GM23248 (cell line): ENCODE measurements at places on chromosomes 7 and 10. TPM values are rescaled to one million over a fixed set of nuclear protein-coding genes. Genes with fewer than 3 reads are reported as not detected.

Gene WNT16
- 0.22 TPM in 1 of 2 replicates, not detected in the other for total RNA-seq

Gene LRRC4
- 0.32 and 0.51 TPM in 2 replicates for total RNA-seq

Gene GDI2
- total RNA-seq = 311 and 350 TPM in 2 replicates

Gene ZNF746
- 17.8 and 20.6 TPM in 2 replicates for total RNA-seq

Gene AGBL3
- total RNA-seq = 2.4 TPM in 2 replicates

Gene CFAP69
- 6.9 and 13.5 TPM in 2 replicates for total RNA-seq

Gene ANKRD22
- total RNA-seq = 0.22 TPM in 1 of 2 replicates, not detected in the other

Gene KAZALD1
- 42.6 and 62.6 TPM in 2 replicates for total RNA-seq

Gene C10orf105
- total RNA-seq = not detected in 2 replicates

Gene EXOC6
- 2.0 and 3.4 TPM in 2 replicates for total RNA-seq

Gene CPA2
- total RNA-seq = not detected in 2 replicates

Gene ATOH7
- not detected in 2 replicates for total RNA-seq

GRCh38 chr7:139748941-139749340 is 28.9 kb downstream of the HIPK2 start:
- no peak for DNase-seq

GRCh38 chr7:135164357-135165061 is 6.0 kb downstream of the CYREN start:
- DNase-seq = peak; percentile 14

DNA sequence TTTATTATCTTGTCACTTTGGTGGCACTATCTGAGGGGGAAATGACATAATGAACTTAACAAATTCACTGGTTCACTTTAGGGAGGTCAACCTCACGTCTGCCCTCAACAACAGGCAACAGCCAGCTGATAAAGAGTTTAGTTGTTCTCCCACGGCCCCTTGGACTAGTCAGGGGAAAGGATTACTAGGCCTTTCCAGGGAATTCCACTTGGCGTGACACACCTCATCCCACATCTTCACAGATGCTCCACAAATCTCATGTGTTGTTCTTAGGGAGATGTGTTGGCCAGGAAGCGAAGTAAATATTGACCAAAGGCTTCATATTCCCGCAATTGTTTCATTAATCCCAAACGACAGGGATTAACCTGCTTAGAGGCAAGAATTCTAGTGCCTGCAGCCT is 183.5 kb upstream of the CDCA7L start:
- no peak for DNase-seq

DNA sequence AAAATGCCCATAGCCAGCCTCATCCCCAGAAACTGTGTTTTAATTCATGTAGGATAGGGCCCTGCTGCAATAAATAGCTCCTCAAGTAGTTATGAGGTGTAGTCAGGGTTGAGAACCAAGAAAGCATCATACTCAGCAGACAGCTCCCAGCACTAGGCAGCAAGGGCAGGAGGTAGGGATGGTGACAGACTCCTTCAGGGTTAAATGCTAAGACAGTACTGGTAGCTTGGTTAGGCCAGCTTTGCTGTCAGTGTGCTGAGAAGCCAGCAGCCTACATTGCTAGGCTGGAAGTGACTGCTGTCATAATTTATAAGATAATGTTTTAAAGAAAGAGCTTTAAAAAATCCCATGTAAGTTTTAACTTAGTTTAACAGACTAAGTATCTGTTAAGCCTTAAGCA is 113.9 kb upstream of the IMMP2L start:
- no peak for DNase-seq

- DNase-seq = peak; percentile 79
These were observed 143.5 kb downstream of the NEURL1 start for GRCh38 chr10:103637011-103637410.

GRCh38 chr10:17785276-17785930 is 23.7 kb upstream of the MRC1 start:
- DNase-seq = peak; percentile 4

- DNase-seq = peak; percentile 30
These were observed 7.2 kb downstream of the MINDY4 start for GRCh38 chr7:30778255-30779025.

DNA sequence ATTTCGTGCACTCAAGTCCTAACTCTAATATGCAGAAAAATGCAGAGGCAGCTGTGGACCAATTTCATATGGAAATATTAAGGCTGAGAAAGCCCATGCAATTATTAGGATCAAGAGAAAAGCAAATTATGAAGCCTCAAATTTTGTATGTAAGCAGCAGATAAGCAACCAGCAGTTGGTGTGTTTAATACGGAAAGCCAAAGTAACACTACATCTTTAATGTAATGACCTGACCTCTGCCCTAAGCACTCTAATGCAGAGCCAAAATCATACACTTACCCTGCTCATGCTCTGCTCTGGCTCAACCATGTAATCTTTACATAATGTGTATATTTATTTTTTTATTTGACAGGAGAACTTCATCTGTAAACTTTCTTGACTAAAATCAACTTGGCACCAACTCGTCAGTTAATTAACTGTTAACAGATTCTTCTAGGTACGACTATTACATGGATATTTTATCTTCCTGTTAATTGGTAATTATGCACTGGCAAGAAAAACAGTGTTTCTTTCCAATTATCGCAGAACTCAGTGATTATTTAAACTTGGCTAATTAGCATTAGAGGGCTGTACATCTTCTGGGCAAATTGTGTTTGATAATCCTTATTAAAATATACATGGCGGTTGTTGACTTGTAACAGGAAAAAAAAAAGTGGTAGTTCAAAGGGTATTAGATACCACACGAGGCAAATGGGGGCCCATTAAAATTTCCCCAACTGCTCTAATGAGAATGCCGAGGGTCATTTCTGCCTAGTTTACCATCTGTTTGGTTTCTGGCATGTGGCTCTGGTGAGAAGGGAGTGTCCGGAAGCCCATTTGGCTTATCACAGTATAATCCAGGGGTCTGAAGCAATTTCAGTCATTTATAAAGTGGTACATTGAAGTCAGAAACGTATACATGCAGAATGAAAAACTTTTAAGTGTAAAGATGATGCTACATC is 94.5 kb downstream of the RELN start:
- DNase-seq = no peak

DNA sequence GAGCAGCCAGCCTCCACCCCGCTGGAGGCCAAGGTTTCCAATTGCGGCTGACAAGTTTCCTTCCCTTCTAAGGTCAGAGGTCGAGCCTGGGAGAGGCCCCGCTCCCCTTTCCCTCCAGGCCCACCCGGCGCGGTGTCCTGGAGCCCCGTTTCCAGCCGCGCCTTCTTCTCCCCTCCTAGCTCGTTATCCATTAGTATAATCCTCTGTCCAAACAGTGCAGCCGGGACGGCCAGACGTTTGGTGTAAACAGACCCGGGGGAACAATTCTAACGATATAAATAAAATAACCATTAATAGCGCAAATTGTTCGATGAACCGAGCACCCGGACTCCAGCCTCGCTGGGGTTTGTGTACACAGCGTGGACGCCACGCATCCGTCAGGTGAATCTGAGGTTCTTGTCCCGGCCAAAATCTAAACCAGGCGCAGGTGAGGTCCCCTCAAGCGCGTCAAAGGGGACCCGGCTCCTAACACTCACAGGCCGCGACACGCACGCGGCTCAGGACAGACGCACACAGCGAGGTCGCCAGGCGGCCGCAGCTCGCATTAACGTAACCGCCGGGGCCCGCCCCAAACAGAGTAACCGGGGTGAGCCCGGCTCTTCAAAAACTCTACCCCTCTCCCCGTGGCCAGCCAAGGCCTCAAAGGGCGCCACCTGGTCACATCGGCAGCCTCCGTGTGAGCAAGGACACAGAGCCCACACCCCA is 10.8 kb upstream of the NKX2-3 start:
- no peak for DNase-seq

DNA sequence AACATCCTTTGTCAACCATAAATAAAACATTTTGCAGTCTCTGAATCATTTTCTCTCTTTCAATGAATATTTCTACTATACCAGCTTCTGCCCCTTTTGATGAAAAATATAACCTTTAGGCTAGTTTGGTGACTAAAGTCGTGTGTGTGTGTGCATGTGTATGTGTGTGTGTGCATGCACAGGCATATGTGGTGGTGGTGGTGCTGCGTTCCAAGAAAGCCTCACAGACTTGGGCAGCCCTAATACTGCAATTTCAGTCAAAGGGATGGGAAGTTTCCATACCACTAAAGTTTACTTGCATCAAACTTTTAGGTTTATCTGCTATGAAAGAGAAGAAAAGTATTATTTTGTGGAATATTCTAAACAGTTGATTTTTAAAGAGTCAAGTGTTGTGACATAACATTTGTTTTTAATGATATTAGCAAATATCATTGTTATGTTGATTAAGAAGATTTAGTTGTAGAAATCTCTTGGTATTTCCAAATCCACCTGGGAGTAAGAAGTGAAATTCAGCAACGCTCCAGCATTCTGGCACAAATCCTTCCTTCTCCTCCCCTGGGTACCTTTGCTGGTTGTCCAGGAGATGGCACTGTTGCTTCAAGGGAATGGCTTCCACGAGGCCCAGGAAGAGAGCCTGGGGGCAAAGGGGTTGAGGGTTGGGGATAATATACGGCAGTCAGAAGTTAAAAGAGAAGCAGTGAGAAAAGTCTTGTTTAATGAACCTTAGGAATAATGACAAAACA is 41.5 kb downstream of the ASB4 start:
- peak; percentile 73 for DNase-seq

DNA sequence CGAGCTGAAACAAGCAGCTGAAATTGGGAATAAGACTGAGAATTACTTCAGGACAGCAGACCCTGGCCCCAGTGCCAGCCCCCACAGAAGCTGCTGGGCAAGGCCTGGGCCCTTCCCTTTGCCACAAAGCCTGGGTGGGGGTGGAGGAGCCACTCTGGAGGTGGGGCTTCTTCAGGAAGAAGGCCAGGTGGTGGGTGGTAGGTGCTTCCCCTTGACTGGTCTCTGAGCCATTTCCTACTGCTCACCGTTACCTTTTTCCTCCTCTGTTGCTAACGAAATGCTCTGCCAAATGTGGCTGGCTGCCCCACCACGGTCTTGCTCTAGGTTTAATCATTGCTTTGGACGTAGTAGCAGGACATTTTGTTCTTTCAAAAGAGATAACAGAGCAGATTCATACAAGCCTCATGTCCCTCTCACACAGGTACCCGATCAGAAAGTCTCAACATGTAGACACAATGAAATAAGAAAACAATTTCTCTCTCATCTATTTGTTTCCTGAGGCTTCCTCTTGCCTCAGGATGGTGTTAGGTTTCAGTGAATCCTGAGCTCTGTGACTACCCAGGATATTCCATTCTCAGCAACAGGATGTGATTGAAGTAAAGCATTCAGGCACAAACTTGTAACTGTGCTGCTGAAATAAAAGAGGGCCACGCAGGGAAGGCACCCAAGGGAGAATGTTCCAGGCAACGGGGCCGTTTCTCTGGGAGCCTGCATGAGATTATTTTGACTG is 66.5 kb downstream of the WDR11 start:
- no peak for DNase-seq

DNA sequence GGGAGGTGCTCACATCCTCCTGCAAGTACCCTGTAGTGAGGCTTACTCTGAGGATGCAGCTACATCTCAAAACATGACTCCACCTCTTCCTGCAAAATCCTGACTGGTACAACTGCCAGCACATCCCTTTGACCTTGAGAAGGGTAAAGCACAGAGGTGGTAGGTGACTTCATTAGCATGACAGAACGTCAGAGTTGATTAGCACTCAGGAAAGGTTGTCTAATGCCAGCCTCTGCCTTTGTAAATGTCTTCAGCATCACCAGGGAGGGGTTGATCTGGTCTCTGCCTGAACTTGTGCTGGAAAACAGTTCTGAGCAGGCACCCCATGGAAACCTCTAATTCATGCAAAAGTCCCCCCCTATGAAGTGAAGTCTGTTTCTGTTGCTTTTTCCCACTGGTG is 591.3 kb upstream of the GALNT17 start:
- no peak for DNase-seq

- peak; percentile 52 for DNase-seq
These were observed 192.4 kb downstream of the PTN start for GRCh38 chr7:137151041-137151689.

DNA sequence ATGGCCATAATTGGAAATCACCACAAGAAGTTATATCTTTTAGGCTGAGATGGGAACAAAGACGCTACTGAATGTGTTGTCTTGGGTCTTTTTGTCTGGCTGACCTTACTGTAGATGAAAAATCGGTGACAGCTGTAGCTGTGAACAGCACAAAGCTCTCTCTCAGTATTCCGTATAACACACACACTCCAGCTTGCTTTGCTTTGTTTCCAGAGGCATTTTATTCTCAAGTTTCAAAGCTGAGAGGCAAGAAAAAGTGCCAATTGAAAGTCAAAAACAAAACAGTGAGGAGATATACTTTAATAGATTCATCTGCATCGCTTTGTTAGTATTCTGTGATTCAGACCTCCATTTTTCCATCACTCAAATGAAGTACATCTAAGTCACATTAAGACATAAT is 39.6 kb upstream of the CABCOCO1 start:
- no peak for DNase-seq

DNA sequence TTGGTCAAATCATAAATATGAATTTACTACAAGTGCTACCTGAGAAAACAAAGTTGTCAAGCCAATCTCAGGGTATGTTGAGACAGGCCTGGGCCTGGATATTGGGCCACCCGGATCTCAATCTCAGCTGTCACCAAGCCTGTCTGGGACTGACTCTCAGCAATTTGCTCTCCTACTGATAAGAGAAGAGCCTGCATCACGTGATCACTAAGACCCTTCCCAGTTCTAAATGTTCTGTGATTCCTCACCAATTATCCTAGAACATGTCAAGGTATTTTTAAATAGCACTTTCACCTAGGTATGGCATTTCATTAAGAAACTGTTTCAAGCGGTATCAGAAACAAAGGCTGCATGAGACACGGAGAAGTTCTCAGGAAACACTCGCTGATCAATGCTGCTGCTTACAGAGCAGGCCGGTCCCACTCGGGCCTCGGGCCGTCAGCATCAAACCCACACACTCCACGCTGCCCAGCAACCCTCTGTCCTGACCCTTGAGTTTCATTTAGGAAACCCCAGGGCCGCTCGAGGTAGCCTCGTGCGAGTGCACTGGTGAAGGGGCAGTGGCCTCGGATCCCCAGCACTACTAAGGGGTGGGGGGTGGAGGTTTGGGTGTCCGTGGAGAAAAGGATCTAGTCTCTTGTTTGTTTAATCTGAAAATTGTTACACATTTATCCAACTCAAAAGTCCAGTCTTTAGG is 4.1 kb downstream of the KLF6 start:
- DNase-seq = peak; percentile 54

GRCh38 chr7:14385074-14385473 is 395.6 kb upstream of the ETV1 start:
- peak; percentile 56 for DNase-seq

DNA sequence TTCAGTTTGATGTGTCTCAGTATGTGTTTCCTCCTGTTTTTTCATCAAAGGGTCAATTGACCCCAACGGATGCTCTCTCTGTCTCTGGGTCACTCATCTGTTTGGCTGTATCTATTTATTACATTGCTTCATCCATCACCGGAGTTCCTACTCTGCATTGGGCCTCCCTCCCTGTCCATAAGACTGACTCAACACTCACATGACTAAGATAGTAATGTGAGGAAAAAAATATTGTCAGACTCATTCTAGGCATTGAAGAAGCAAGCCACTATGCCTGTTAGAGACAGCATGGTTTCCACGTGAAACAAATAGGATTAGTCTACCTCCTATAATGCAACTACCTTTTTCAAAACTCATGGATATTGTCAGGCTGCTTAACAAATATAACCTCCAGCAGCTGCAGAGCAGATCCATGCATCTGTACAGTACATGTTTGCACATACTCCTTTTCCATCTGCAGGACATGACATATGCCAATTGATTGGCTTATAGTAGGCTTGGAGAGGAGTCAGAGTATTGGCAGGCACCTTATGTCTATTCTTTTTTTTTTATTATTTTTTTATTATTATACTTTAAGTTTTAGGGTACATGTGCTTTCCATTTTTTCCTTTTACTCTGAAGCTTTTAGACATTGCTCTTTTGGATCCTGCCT is 275.2 kb downstream of the LRRTM3 start:
- DNase-seq = no peak

- no peak for DNase-seq
These were observed 49.3 kb downstream of the CAMK2B start for GRCh38 chr7:44275957-44276570.

- peak; percentile 68 for DNase-seq
These were observed 102.1 kb upstream of the TMEM168 start for GRCh38 chr7:112892263-112892662.
